ENCODE measurements at places on chromosomes 1 and 21.

DNA sequence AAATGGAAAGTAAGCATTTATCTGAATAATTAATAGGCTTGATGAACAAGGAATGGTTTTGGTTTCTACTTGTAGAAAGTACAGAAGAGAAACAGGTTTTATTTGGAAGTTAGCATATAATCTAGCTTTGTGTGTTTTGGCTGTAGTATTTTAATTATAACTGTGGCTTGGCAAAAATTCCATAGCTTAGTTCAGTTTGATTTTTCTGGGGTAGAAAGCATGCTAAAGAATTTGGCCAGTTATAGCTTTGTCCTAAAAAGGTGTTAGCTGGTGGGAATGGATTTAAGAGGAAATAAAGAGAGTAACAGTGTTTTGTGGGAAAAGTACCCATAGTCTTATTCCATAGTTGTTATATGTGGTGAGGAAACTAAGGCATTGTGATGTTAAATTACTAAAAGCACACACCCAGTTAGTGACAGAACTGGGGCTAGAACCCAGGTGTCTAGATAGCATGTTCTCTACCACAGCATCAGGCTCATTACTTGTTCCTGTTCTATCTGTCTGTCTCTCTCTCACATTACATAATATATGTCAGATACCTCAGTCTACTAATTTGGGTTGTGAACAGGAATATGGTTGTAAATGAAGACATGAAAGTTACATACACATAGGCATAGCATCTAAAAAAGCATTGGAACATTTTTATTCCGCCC lies 55.0 kb downstream of the MPZL1 start:
- DNase-seq: no peak

DNA sequence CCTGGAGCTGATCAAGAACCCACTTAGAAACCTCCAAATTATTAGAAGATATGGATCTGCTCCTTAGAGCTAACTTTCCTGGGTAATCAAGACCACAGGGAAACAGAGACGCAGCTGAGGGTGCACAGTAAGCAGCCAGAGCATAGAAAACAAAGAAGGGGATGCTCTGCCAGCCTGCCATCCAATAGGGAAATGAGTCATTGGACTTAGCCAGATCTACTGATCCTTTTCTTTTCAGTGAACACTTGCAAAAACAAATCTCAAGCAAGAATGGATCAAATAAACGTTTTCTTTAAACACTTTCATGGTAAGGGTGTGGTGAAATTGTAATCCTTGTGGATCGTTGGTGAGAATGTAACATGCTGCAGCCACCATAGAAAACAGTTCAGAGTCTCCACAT lies 474.0 kb downstream of the LTN1 start:
- no peak for DNase-seq

DNA sequence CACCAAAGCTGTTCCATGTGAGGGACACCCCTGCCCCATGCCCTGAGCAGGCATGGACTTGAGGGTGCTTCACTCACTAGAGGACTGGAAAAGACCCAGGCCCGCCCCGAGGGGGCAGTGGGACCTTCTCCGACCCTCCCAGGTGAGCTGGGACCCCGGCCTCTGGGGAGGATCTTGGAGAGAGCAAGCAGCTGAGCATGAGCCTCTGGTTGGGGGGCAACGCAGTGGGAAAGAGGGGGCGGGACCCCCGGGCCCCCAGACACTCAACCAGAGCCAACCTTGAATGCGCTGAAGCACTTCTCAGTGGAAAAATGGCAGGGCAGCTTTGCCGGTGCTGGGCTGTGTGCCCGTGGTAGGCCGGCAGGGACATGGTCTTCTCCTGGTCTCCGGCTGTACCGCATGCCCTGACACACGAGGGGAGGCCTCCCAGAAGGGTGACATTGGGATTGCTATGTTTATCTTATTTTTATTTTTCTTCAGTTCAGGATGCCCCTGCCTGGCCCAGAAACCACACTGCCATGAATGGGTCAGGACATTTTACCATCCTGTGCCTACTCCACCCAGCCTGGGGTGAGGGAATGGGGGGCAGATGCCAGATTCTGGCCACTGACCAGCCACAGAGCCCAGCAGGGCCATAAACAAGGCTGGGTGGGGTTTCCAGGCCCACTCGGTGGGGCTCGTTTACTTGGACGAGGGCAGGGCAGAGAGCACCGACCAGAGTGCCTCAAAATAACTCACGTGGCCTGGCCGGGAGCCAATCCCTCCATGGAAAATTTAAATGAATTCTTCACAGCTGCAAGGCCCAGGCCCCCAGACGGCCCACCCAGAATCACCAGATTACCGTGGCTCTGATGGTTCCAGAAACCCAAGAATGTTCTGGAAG lies 17.2 kb upstream of the LAPTM5 start:
- no peak for DNase-seq

DNA sequence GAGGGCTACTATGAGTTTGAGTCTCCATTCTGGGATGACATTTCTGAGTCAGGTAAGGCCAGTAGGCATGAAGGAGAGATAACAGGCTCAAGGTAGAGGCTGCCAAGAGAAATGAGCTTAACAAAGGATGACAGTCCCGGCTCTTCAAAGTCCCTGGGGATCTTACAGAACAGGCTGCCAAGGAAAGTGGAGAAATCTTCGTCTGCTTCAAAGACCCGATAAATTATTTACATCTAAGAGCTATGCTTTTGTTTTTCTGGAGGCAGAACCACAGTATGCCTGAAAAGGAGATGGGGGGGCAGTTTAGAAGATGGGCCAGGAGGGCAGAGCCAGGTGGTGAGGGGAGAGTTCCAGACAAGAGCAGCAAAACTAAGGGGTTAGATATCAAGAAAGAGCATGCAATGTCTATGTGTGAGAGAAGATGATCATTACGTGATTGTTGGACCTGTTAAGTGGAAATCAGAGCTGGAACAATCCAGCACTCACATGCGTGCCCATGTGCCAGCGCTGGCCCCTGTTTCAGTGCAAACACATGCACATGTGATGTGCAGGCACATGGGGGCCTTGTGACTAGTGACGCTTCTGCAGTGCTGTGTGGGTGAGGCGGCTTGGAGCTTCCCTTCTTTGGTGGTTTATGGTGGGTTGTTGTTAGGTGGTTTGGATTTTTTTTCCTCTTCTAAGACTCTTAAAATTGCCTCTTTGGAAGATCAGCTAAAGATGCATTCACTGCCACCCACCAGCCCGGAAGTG lies 25.7 kb downstream of the CAMK1G start:
- DNase-seq: no peak

- no peak for DNase-seq
Measured at GRCh38 chr21:31310750-31311149, 33.3 kb downstream of the TIAM1 start.

DNA sequence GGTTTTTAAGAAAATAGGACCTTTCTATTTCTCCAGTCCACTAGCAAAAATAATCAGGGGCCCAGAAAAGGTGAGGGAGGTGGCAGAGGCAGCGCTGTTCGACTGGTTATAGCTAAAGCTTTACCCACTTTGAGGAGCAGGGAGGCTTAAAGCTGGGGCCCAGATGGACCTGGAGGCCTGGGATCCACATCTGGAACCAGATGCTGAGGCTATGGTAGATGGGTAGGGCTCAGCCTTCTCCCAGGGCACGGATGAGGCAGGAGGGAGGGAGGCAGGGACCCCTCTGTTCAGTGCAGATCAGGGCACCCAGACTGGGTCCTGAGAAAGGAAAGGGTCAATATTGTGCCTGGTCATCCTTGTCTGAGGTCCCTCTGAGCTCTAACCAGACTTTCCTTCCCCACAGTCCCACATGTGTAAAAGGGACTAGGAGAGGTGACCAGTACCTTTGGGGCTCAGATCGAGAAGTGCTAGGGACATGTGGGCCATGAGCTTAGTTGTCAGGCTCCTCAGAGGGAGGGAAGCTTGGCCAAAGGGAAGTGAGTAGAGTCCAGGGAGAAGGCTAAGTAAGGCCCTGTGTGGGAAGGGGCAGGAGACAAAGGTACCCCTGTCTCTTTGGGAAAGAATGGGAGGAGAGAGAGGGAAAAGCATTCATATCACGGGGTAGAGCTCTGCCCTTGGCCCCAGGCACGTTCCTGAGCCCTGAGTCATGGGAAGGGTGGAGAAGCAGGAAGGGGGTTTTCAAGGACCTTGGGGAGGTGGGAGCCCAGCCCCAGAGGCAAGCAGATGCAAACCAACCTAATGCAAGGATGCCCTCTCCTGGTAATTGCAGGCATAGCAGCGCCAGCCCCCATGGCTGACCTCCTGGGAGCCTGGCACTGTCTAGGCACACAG lies 15.4 kb downstream of the LMNA start:
- DNase-seq: peak; percentile 64

GRCh38 chr1:247849616-247850015 lies 7.4 kb upstream of the TRIM58 start:
- no peak for DNase-seq

- no peak for DNase-seq
Measured at GRCh38 chr1:78136680-78137079, 90.9 kb downstream of the GIPC2 start.

All from activated gamma-delta T cell treated with anti-CD3 and anti-CD28 coated beads, Interleukin-2, amount 50 U/mL, for 16 hours (primary cell).